ENCODE measurements at places on chromosomes 7 and 10. TPM values are rescaled to one million over a fixed set of nuclear protein-coding genes. Genes with fewer than 3 reads are reported as not detected.

Gene PRKCQ
- 4.3 TPM for total RNA-seq

Gene OTUD1
- 4.1 TPM for total RNA-seq

Gene SKAP2
- 19.0 TPM for total RNA-seq

Gene TCF7L2
- 17.2 TPM for total RNA-seq

Measured in A549 treated with RU486 at 1 μM for 4 hours (cell line).